ENCODE measurements at places on chromosomes 16 and 17. TPM values are rescaled to one million over a fixed set of nuclear protein-coding genes. Genes with fewer than 3 reads are reported as not detected.

MYH13 gene
- total RNA-seq, result under 0.01 TPM

OR1F1 gene
- not detected for total RNA-seq

THUMPD1 gene
- total RNA-seq, result 80.2 TPM

DNAH17 gene
- not detected for total RNA-seq

BTBD17 gene
- total RNA-seq, result not detected

Measured in smooth muscle cell of the umbilical artery (primary cell).